Cardiac muscle cell (in vitro differentiated cells and primary cell): ENCODE measurements at places on chromosomes 7 and 10. TPM values are rescaled to one million over a fixed set of nuclear protein-coding genes. Genes with fewer than 3 reads are reported as not detected.
A peak's percentile ranks its signal among the peaks of the same experiment; 100 is the strongest.

DNA sequence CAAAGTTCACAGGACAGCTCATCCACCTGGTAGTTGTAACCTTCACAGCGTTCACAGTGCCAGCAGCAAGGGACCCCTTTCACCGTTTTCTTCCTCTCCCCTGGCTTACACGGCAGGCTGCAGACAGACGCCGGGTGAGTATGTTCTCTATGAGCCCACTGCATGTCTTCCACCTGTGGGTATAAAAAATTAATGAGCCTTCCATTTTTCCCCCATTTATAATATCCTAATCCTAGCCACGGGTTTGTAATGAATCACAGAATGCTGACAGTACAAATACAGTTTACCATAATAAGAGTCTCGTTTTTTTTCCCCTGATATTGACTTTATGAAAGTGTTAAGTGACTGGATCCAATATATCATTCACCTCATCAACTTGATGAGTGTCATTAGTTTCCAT is 719.0 kb downstream of the GRM8 start:
- DNase-seq: no peak

- DNase-seq: peak; percentile 77
Observed at GRCh38 chr7:40329601-40330153, 194.9 kb downstream of the SUGCT start.

- DNase-seq: no peak
Observed at GRCh38 chr7:86130268-86130667, 513.4 kb upstream of the GRM3 start.

GRCh38 chr10:119531067-119531466 is 11.5 kb downstream of the RGS10 start:
- DNase-seq: no peak

DNA sequence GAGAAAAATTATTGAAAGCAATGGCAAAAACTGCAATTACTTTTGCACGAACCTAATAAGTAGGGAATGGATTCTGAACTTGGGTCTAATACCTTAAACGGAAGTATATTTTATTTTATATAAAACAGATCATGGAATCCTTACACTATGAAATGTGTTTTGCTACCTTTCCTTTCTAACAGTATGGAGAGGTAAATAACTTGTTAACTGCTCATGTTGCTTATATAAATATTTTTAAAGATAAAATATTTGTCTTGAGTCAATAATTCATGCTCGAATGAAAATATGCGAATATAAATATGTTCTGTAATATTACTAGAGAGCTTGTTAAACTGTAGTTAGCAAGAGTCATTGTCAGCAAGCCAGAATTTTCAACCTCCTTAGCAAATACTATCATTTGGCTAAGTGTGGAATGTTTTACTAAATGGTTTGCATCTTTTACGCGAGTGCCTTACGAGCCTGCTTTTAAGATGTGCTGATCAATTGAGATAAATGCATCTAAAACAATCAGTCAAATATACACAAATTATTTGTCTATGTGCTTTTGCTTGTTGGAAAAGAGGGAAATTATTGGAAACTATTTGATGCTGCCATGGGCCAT is 5.9 kb downstream of the GNAT3 start:
- DNase-seq: no peak

DNA sequence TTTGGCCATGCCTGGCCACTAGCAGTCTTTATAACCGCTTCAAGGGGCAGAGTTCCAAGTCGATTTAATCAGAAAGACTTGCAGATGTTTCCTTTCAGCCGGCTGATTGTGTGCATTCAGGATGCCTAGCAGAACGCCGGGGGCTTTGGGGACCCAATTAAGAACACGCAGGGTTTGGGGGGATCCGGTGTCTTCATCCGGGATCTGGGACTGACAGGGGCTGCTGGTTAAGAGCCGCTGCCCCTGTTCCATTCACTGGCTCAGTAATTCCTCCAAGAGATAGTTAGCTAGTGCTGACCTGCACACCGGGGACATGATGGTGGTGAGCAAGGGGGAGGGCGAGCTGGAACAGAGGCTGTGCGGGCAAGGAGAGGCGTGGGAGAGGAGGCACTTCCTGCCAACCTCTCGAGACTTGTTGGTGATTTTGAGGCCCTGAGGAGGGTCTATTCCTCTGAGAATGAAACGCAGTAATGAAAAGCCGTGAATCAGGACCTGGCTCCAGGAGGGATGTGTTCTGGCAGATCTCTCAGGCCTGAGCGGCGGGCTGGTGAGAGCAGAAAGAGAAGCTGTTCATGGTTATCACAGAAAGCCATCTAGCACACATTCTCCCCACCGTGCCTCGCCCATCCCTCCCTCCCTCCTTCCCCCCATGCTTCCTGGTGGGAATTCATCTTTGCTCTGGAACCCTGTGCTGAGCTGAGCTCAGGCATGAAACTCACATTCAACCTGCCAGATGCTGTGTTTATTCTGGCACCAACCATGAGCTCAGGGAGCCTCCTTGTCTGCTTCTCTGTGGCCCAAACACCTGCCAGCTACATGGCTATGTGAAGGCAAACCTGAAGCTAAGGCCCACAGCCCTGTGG is 152.0 kb downstream of the CCDC3 start:
- DNase-seq: no peak

DNA sequence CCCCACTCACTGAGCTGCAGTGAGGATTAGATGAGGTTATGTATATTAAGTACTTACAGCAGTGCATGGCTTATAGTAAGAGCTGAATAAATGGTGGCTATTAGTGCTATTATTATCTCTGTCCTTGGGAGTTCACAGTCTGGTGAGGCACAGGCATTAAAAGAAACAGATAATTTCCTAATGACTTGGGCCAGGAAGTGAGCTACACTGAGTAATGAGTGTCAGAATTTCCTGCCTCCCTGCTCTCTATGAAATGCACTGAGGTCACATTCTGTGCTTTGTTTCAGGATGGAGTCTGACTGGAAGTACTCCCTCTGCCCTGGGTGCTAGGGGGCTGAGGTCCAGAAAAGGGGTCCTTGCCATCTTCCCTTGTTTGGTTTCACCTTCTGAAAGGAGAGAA is 48.7 kb upstream of the LOXL4 start:
- DNase-seq: no peak

DNA sequence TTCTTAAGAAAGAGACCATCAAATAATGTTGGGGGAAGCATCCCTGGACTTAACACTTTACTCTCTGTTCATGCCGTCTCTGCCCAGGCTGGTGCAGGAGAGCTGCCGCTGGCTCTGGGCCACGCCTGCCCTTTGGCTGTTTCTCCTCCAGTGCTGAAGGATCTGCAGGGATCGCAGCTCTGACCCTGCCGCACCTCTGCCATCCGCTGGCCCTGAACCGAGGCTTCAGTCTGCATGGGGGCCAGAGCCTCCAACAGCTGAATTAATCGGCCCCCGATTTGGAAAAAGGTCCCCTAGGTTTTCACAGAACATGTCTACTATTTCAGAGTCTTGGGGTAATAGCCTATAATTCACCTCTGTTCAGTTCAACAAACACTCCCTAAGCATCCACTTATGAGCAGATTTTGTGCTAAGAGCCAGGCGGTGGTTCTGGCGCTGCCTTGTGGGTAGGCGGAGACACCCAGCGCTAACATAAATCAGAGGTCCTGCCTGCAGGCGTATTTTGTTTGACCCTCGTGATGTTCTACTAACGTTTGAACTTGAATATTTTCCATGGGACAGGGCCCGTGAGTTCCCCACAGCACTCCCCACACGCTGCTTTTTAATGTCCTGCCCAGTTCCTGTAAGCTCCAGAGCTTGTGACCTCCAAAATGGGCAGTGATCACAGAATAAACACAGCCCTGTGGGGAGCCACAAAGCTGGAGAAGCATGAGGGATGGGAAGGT is 99.0 kb downstream of the DYNC2I1 start:
- no peak for DNase-seq

GRCh38 chr7:46982928-46983327 is 599.0 kb downstream of the TNS3 start:
- no peak for DNase-seq

- no peak for DNase-seq
Observed at GRCh38 chr10:11083051-11083450, 65.4 kb downstream of the CELF2 start.

GRCh38 chr7:44638611-44639557 is 32.5 kb downstream of the OGDH start:
- no peak for DNase-seq

GRCh38 chr7:12581897-12582296 is 11.4 kb downstream of the SCIN start:
- DNase-seq: no peak

- DNase-seq: no peak
Observed at GRCh38 chr7:55440040-55440690, 75.0 kb downstream of the LANCL2 start.

- no peak for DNase-seq
Observed at GRCh38 chr10:14163377-14164086, 167.2 kb downstream of the FRMD4A start.

DNA sequence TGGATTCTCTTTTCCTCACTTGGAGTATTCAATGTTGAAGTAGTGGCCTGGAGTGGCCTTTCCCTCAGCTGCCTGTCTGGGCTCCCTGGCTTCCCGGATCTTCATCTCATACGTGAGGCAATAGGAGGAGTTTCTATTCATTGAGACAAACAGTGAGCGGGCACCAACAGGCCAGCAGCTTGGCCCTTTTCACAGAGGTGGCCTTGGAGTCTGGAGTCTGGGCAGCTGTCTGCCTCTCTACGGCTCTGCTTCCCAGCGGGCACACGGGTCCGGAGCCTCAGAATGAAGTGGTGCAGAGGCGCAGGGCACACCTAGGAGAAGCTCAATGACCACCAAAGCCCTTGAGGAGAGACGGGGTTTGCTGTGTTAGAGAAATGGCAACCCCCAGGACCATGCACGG is 169.4 kb downstream of the CCDC3 start:
- DNase-seq: no peak

DNA sequence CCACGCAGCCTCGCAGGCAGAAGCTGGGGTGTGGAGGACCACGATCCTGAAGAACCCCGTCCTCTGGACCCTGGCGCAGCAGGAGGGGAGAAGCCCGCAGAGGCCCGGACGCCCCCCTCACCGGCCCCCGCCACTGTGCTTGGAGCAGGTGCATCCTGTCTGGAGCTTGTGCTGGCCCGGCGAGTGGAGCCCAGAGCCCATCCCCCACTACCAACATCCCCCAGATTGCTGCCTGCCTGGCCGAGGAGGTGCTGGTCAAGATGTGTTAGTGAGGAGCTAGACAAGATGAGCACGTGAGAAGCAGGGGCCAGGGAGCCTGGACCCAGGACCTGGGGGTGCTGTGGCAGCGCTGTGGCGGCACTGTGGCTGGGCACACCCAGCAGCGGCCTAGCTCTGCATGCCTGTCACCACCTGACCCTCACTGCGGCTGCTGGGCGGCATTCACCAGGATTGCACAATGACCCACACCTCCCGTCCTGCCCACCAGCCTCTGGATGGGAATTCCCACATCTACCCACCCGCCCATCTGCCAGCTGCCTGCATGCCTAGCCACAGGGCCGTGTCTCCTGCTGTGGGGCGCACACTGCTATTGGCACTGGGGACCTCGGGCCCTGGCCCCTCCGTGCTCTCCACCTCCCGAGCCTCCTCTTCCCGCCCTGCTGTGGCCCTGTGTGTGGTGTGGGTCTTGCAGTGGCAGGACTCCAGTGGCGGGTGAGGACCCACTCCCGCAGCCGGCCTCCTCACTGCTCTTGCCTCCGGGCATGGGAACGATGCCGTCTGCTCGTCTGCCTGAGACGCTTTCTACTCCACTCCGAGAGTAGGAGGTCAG is 11.8 kb downstream of the GPR146 start:
- no peak for DNase-seq

GRCh38 chr10:110947061-110947595 is 27.7 kb downstream of the SHOC2 start:
- DNase-seq: peak; percentile 16

- no peak for DNase-seq
Observed at GRCh38 chr7:129550693-129551360, 48.5 kb downstream of the SMKR1 start.

Gene GSTO2
- polyA plus RNA-seq: 3.0 and 5.1 TPM in 2 replicates

Gene DLG5
- polyA plus RNA-seq: 20.3 and 24.7 TPM in 2 replicates

Gene CYP2C19
- not detected in 2 replicates for polyA plus RNA-seq

Gene CEP41
- 27.4 and 48.8 TPM in 2 replicates for polyA plus RNA-seq

Gene PTF1A
- not detected in 2 replicates for polyA plus RNA-seq

Gene GPER1
- polyA plus RNA-seq: 1.7 and 3.4 TPM in 2 replicates

Gene KEL
- 12.6 and 15.5 TPM in 2 replicates for polyA plus RNA-seq

Gene CALML3
- polyA plus RNA-seq: not detected in 2 replicates

Gene CRTAC1
- 0.96 and 8.0 TPM in 2 replicates for polyA plus RNA-seq

Gene SLC39A12
- polyA plus RNA-seq: 0.29 TPM in 1 of 2 replicates, not detected in the other

Gene NAT16
- not detected in 2 replicates for polyA plus RNA-seq

Gene CARD11
- polyA plus RNA-seq: not detected in 2 replicates

Gene PON1
- polyA plus RNA-seq: 0.34 and 0.51 TPM in 2 replicates

Gene AKR1E2
- 0.68 and 3.3 TPM in 2 replicates for polyA plus RNA-seq

Gene DDC
- not detected in 2 replicates for polyA plus RNA-seq

Gene LIPJ
- polyA plus RNA-seq: 0.59 TPM in 1 of 2 replicates, not detected in the other
